ENCODE measurements at places on chromosomes 5 and 9. TPM values are rescaled to one million over a fixed set of nuclear protein-coding genes. Genes with fewer than 3 reads are reported as not detected.

Gene IGFBPL1
- total RNA-seq = not detected

Gene LCN6
- total RNA-seq = not detected

Gene SPATA9
- total RNA-seq = not detected

GRCh38 chr5:87074934-87075541 lies 192.6 kb upstream of the RASA1 start:
- no peak for DNase-seq

DNA sequence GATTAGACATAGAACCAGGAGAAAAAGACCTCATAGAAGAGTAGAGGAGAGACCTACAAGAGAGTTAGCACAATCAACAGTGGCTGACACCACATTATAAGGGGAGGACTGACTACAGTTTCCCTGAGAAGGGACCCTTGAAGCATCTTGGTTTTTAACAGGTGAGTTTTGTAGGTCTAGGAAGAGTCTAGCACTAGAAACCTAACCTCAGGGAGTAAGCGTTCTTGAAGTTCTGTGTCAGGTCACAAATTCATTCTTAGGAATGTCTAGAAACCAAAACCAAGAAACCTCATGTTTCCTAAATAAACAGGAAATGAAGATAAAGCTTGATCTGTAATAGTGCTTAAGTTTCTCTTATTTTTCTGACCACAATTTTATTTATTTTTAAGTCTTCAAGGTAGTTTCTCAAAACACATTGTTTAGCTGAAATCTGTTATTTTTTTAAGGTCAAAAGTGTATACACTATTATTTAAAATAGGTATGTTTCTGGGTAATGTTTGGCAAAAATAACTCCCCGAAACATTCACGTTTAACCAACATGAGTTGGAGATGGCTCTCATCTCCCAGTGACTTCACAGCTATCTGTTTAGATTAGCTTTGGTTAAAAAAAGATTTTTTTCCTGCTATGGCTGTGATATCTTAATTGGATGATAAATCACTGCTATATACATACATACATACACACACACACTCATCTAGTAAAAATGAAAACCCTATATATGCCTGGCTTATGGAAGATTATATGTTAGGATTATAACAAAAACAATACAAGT lies 37.1 kb downstream of the MAP3K1 start:
- no peak for DNase-seq
